A549 treated with CpdA at 1 μM for 4 hours (cell line): ENCODE measurements at places on chromosomes 5 and 9. TPM values are rescaled to one million over a fixed set of nuclear protein-coding genes. Genes with fewer than 3 reads are reported as not detected.

The ABCA1 gene
- 5.0 to 6.8 TPM (median 5.5 TPM) in 5 replicates for total RNA-seq

The HCN1 gene
- total RNA-seq: not detected in 5 replicates

The FCN1 gene
- total RNA-seq: not detected in 5 replicates

The GFRA3 gene
- total RNA-seq: 0.06 to 0.08 TPM in 2 of 5 replicates, not detected in the others

The PPP3R2 gene
- total RNA-seq: not detected in 5 replicates

The NR2F1 gene
- 3.8 to 6.6 TPM (median 5.0 TPM) in 5 replicates for total RNA-seq

The WNT8A gene
- not detected in 5 replicates for total RNA-seq

The POC5 gene
- 8.7 to 12.8 TPM (median 10.2 TPM) in 5 replicates for total RNA-seq

The LHX6 gene
- 0.22 to 0.45 TPM (median 0.27 TPM) in 5 replicates for total RNA-seq

The TSSK1B gene
- not detected in 5 replicates for total RNA-seq

The PCDHB15 gene
- 0.05 to 0.07 TPM (median 0.06 TPM) in 4 of 5 replicates, not detected in the other for total RNA-seq

The CPEB4 gene
- 5.2 to 9.7 TPM (median 8.0 TPM) in 5 replicates for total RNA-seq

The IFNB1 gene
- not detected in 5 replicates for total RNA-seq

The PCDH1 gene
- total RNA-seq: 1.5 to 2.7 TPM (median 1.9 TPM) in 5 replicates
